ENCODE measurements at places on chromosomes 7 and 10.

DNA sequence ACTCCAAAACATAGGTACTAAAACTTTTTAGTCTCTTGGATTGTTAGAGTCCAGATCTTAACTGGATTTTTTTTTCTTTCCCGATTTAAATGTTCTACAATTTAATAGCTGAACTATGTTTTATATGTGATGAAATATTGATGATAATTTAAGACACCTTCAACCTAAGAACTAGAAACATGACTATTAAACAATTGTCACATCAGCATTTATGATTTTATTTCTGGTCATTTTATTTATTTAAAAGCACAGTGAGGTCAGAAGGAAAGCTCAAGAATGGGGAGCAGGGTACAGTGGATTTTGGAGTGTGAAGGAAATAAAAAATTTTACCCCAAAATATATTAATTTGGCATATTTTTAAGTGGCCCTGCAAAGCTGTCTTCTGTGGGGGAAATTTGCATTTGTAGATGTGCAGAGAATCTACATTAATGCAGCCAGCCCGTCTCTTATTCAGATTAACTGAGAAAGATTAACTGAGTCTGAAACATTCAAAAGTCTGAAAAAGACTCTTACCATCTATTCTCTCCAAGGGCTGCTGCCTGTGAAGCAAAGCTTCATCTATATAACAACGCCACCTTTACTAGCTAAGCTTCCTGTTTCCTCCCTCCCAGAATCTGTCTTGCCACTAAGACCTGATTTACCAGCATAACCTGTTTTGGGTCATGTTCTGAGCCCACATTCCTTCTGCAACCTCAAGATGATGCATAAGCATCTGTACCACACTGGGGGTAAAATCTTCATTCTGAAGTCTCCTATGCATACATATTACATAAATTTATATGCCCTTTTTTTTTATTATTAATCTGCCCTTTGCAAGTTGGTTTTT lies 86.4 kb downstream of the TMEM106B start:
- DNase-seq: no peak

DNA sequence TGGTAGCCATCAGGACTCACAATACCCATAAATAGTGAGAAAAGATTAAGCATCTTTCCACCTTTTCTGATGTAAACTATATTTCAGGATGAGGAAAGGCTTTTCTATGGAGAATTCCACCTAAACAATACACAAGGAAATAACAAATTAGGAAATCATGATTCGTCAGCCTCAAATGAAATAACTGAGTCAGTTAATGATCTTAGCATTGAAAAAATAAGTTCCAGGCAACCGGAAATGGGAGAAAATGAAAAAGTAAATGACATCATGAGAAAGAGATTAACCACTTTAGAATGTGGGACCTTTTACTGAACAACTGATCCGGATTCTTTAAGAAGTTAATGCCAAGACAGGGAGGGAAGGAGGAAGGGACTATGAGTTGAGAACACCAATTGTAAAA lies 742.3 kb downstream of the TNS3 start:
- no peak for DNase-seq

DNA sequence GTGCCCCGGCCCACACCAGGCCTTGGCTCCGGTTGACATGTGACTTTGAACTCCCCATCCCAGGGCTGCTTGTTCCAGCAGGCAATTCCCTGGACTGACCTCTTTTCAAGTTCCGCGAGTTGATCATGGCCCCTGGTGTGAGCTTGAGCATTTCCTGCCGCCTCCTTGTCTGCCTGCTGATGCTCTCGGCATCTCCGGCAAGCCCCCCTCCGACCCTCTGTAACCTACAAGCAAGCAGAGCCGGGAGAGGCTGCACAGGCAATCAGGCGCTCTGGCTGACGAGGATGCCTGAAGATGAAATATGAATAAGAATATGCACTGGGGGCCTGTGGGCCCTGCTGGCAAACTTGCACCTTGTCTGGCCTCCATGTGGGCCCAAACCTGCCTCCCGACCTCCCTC lies 304.9 kb upstream of the MKI67 start:
- DNase-seq: no peak

- DNase-seq: no peak
Observed at GRCh38 chr7:147106746-147107145, 990.1 kb downstream of the CNTNAP2 start.

DNA sequence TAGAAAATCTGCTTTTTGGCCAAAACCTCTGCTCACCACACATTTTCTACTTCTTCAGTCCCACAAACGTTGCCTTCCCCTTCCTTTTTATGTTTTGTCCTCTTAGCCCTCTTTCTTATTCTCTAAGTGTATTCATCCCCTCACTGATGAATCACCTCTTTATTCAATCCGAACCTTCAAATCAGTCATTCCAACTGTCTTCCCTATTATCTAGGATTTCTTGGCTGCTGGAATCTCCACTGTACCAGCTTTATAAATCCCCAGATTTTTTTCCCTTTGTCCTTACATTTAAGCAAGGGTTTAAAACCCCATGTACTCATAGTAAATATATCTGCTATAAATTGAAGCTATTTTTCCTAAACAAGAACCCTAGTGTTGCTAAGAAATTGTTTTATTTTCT lies 176.9 kb downstream of the SEMA3A start:
- DNase-seq: no peak

- no peak for DNase-seq
Observed at GRCh38 chr10:59047180-59047579, 129.3 kb upstream of the PHYHIPL start.

DNA sequence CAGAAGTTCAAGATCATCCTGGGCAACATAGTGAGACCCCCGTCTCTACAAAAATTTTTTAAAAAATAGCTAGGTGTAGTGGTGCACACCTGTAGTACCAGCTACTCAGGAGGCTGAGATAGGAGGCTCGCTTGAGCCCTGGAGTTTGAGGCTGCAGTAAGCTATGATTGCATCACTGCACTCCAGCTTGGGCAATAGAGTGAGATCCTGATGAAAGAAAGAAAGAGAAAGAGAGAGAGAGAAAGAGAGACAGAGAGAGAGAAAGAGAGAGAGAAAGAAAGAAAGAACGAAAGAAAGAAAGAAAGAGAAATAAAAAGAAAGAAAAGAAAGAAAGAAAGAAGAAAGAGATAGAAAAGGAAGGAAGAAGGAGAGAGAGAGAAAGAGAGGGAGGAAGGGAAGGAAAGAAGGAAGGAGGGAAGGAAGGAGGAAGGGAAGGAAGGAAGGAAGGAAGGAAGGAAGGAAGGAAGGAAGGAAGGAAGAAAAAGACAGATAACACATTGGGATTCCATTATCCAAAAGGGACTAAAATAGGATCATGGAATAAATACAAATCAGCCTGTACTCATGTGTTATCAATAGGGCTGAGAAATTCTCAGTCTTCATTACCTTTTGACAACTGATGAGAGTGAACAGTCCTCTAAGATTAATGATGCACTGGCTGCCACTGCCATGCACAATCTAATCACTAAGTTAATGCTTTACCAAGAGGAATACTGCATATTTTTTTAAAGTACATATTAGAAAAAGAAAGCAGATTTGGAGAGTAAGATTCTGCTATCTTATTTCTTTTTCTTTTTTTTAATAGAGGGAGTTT lies 35.4 kb upstream of the WAC start:
- DNase-seq: no peak

GRCh38 chr7:42347616-42348015 lies 110.6 kb upstream of the GLI3 start:
- no peak for DNase-seq

- no peak for DNase-seq
Observed at GRCh38 chr10:97028126-97028831, 157.5 kb downstream of the SLIT1 start.

GRCh38 chr7:100620804-100621203 lies 8.5 kb downstream of the MOSPD3 start:
- no peak for DNase-seq

DNA sequence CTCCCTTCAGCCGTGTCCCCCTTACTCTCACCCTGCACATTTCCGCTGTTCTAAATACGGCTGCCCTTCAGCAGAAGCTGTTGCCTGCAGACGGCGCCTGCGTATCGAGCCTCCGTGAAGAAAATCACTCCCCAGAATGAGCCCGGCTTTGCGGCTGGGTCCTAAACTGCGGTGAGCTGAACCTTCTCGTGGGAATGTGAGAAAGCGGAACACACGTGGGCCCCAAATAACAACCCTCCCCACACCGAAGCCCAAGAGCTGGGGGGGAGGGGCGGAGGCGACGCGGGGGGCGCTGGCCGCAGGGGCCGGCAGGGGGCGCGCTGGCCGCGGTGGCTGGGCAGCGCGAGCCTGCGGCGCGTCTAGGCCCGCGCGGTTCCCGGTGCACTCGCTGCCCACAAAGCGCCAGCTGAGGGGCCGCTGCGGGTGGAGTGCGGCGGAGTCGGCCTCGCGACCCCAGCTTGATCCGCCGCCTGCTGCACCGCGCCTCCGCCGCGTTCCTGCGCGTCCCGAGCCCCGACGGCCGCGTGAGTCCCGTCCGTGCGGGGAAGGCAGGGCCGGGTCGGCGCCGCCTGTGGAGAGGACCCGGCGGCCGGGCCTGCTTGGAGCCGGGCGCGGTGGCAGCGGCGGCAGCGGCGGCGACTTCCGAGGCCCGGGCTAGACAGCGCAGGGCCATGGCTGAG lies at the start of gene ZNF398:
ZNF398 (plus strand) TSS at position 382 of the 680 bp plus-strand sequence; CDS start at position 672, 290 bp downstream.
- DNase-seq: peak; percentile 61
